Stimulated activated CD4-positive, alpha-beta T cell treated with anti-CD3 and anti-CD28 coated beads, Interleukin-15, amount 100 ng/mL, for 1 hour (primary cell): ENCODE measurements at places on chromosomes 4 and X.

DNA sequence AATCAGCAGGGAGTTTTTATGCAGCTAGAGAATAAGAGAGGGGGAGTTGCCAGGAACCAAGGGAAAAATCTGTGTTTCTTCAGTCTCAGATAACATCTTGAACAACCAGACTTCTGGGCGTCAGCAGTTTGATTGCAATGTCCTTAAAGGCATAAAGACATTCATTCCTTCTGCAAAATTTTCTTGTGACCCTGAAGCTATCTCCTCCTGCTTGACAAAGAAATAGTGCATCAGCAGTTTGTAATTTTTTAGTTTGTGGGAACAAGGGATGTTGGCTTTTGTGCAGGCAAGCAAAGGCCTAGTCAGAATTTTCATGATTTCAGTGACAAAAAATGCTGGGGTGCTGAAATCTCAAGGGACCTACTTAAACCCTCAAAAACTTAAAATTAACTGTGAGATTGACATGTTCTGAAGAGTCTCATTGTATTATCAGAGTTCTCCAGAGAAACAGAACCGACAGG is 125.8 kb upstream of the UNC5C start:
- DNase-seq = no peak

DNA sequence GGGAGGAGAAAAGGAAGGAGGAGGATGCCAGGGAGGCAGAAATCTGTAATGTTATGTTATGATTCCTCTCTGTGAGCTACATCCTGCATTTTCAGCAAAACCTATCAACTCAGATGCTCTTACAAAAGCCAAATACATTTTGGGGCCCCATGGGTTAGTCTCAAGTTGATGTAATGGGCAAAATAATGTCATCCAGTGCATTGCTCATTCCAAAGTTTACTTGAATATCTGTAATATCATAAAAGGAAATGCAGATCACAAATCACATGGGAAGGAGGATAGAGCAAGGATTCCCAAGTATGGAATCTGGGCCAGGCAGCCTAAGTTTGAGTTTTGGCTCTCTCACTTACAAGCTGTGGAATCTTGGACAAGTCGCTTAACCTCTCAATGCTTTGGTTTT is 74.9 kb upstream of the SOD3 start:
- DNase-seq = no peak

DNA sequence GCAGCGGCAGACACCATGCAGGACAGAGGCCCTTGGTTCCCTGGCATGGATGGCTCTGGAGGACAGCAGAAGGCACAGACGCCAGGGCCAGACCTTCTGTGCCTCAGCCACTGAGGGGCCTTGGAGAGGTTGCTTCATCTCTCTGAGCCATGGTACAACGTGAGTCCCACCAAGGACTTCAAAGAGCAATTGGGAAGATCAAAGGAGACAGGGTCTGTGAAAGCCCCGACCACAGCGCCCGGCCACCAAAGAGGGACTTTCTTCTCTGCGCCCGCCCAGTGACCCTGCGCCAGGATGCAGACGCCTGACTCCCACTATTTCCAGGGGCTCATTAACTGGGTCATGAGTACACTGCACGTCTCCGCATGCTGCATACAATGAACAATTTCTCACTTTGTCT is 174.0 kb downstream of the AFAP1 start:
- DNase-seq = no peak

- DNase-seq = no peak
These were observed 2.7 kb downstream of the SLC34A2 start for GRCh38 chr4:25658357-25658771.

DNA sequence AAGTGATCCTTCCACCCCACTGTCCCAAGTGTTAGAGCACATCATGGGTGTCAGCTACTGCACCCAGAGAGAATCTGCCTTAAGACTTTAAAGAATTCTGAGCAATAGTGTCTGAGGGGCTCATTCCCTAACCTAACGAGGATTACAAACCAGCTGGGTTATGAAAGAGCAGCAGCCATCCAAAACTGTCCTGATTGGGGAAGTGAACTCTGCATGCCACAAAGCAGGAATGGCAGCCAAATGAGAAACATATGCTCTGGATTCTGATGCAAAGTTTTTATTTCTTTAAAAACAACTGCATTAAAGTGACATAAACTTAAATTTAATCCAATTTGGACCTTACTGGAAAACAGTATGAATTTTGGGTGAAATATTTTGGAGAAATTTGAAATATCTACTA is 103.2 kb downstream of the ANXA3 start:
- no peak for DNase-seq

GRCh38 chrX:2664502-2664901 is 26.6 kb upstream of the CD99 start:
- no peak for DNase-seq

GRCh38 chr4:128550060-128550459 is 259.4 kb upstream of the JADE1 start:
- DNase-seq = no peak

GRCh38 chr4:89725268-89725667 is 111.7 kb downstream of the SNCA start:
- DNase-seq = no peak

DNA sequence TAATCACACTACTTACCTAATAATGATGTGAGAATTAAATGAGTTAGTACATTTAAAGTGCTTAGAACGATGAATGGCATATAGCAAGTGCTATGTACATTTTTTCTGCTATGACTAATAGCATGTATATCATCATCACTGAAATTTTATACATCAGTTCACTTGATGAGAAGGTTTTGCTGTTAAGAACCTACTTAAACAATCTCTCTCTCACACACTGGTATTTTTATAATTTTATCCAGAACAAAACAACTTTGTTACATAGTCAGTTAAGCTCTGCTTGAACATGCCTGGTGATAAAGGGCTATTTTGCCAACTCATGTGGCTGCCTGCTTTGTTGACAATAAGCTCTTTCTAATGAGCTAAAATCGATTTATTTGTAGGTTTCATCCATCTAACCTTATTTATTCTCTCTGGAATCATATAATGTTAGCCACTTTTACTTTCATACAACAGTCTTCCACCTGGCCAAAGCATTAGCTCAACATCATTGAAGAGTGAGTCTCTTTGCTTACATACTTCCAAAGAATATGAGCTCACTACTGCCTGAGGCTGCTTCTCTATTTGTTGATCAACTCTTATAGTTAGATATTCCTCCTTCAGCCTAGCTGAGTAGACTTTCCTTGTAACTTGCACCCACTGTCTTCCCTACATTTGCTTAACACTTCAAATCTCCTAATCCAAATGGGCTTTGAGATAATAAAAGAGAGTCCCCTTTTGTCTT is 372.7 kb upstream of the BOD1L1 start:
- no peak for DNase-seq

DNA sequence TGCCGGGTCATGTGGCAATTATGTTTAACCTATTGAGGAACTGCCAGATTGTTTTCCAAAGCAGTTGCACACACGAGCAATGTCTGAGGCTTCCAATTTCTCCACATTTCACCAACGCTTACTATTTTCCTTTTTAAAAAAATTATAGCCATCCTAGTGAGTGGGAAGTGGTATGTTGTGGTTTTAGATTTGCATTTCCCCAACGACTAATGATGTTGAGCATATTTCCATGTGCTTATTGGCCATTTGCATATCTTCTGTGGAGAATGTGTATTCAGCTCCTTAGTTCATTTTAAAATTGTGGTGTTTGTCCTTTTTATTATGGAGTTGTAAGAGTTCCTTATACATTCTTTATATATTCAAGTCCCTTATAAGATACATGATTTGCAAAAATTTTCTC is 60.2 kb downstream of the MTMR1 start:
- no peak for DNase-seq

DNA sequence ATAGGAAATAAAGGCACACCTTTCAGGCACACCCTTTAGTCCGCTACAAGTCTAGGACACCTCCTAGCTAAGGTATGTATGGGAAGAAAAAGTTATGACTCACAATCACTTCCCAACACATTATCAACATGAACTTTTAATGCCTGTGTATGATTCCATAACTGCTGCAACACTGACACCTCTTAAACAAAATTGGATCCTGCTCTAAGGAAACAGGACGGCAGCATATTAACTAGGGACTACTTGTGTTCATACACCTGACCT is 2.4 kb upstream of the PPP3CA start:
- DNase-seq = no peak

DNA sequence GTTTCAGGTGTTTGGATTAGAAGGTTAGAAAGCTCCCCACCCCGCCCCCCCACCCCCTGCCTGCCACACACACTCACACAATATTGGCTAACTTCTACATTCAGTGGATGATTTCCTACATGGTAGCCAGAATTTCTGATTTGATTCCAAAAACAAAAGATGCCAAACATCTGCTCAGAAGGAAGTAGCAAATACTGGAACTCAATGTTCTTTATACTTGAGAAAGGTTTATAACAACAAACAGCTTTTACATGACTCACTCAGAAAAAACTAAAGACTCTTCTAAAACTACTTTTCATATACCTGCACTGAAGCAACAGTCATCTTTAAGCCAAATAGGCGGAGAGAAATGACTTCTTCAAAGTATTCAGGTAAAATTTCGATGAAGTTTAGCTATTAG is 750.5 kb upstream of the POU3F4 start:
- no peak for DNase-seq

DNA sequence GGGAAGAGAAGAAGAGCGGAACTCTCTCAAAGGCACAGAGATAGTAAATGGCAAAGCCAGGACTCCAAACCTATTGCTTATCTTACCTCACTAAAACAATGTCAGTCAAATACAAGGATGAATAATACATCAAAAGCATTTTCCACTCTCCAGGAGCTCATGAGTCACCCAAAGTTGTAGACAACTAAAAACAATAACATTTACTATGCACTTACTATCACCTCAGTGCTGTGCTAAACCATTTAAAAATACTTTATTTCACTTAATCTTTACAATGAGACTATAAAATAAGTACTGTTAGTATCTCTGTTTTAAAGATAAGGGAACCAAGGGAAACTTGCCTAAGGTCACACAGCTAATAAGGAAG is 163.2 kb upstream of the SPANXC start:
- no peak for DNase-seq

- no peak for DNase-seq
These were observed 6.5 kb downstream of the RPGR start for GRCh38 chrX:38320819-38321218.

GRCh38 chrX:54089191-54089590 is 44.9 kb upstream of the PHF8 start:
- no peak for DNase-seq

DNA sequence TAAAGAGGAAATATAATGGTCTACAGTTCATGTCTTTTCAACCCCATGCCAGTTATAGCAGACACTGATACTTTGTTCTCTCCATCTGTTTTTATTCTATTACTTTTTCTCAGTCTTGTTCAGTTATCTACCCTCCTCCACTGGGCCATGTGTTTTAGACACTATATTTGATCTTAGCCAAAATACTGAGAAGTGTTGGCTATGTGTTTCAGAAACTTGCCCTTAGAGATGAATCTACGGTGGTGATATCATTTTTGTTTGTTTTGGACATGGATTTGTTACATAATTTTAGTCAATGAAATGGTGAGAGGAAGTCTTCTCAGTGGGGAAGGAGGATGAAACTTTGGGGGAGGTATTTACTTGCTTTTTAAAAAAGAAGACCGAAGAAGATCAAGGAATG is 211.5 kb upstream of the DDX53 start:
- no peak for DNase-seq

DNA sequence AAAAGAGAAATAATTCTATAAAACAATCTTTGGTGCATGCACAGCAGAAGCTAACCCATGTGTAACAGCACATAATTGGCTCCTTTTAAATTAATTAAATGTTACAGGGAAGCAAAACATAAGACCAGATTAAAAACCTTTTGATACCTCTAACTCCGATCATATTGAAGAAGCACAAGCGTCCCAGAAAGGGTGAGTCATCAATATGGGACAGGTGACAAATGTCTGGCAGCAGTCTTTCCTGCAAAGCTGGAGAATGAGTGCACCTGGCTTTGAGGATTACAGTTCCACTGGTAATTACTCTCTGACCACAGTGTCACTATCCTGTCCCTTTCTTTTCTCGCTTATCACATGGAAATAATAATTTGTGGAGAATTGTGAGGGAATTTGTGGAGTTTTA is 94.6 kb downstream of the FAM9B start:
- no peak for DNase-seq
